ENCODE measurements at places on chromosomes 12 and 14. TPM values are rescaled to one million over a fixed set of nuclear protein-coding genes. Genes with fewer than 3 reads are reported as not detected.

DNAI7 gene
- total RNA-seq, result not detected

SLC4A8 gene
- total RNA-seq, result 5.5 TPM

R3HDM2 gene
- total RNA-seq, result 21.4 TPM

IL22 gene
- not detected for total RNA-seq

FOXG1 gene
- total RNA-seq, result 0.07 TPM

CFAP251 gene
- total RNA-seq, result 3.6 TPM

Data from thoracic aorta endothelial cell (primary cell).